AG20443 (cell line): ENCODE measurements at places on chromosomes 7 and 10.

DNA sequence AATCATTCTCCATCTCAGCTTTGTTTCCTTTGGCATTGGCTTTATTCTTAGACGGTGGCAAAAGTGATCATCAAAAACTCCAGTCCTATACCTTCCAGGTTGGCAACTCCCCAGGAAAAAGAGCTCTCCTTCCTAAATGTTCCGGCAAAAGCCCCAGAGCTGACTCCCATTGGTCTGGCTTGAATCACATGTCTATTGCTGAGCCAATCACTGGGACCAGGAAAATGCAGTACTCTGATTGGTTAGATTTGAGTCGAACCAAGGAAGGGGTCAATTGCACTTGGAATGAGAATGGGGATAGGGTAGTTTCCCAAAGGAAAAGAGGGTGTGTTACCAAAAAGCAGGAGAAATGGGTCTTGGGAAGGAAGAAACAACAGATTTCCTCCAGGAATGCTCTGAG is 22.3 kb downstream of the LEP start:
- no peak for DNase-seq

GRCh38 chr7:40747856-40748255 is 613.1 kb downstream of the SUGCT start:
- peak; percentile 40 for DNase-seq

DNA sequence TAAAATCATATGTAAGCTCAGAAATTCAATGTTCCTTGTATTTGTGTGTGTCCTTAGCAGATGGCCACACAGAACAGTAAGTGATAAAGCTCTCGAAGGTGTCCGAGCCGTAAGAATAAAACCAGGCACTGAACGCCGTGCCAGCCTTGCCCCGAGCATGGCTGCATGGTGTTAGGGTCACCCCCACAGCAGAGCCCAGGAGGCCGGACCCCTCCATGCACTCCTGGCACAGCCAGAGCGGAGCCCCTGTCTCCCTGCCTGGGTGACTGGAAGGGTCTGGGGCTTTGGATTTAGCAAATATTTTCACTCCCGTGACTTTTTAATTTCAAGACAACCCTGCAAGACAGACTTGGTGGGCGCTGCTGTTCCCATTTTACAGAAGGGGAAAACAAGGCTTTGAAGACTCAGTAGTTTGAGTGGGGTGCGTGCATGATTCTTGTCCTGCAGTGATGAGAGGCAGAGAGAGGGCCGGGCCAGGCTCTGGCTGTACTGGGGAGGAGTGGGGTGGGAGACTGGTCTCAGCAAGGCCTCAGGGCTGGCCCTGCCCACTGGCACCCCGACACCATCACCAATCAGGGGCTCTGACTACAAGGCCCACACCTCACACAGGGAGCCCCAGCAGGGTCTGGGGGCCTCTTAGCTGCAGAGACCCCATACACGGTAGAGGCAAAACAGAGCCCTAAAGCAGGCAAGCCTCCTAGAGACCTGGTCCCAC is 39.4 kb downstream of the VIPR2 start:
- no peak for DNase-seq

GRCh38 chr7:50661345-50662040 is 96.3 kb upstream of the DDC start:
- DNase-seq: no peak

DNA sequence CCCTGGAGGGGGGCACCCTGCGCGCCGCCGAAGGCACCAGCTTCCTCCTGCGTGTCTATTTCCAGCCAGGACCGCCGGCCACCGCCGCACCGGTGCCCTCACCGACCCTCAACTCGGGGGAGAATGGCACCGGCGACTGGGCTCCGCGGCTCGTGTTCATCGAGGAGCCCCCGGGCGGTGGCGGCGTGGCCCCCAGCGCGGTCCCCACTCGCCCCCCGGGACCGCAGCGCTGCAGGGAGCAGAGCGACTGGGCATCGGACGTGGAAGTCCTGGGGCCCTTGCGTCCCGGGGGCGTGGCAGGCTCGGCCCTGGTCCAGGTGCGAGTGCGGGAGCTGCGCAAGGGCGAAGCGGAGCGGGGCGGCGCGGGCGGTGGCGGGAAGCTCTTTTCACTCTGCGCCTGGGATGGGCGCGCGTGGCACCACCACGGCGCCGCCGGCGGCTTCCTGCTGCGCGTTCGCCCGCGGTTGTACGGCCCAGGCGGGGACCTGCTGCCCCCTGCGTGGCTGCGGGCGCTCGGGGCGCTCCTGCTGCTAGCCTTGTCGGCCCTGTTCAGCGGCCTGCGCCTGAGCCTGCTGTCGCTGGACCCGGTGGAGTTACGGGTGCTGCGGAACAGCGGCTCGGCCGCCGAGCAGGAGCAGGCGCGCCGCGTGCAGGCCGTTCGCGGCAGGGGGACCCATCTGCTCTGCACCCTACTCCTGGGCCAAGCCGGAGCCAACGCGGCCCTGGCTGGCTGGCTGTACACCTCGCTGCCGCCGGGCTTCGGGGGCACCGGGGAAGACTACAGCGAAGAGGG is 594 bp downstream of the CNNM1 start:
- DNase-seq: peak; percentile 63

DNA sequence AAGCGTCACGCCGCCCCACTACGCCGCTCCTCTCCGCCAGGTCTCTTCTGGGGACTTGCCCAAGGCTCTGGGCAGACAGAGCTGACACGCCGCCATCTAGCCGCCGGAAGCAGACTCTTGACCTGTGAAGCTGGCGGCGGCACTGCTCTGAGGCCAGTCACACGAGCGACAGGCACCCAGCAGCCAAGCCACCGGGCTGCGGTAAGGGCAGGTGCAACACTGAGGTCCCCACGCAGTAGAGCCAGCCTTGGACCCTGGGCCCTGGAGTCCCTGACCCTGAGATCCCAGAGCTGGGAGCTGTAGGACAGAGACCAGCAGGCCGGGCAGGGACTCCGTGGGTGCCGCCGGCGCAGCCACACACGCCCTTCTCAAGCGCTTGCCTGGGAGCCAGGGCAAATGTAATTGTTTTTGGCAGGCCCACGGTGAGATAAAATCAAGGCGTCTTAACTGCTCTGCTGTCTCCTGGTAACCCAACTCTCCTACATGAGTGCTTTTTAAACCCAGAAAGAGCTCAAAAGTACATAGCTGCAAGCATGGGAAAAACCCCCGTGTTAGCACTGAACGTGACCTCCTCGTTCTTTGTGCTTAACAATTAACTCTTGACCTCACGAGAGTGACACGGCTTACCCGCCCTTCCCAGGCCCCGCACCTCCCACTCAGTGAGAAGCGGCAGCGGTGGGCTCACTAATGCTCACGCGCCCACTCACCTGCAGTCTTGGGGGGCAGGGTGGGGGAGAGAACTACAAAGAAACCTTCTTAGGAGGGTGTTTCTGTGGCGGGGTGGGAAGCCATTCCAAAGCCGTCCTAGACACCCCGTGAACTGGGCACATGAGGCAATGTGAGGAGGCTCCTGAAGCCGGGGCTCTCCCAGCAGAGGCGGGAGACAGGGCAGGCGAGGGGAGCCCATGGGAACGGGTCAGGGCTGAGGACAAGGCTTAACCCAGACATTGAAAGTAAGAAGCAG is 8.5 kb downstream of the GPER1 start:
- no peak for DNase-seq

DNA sequence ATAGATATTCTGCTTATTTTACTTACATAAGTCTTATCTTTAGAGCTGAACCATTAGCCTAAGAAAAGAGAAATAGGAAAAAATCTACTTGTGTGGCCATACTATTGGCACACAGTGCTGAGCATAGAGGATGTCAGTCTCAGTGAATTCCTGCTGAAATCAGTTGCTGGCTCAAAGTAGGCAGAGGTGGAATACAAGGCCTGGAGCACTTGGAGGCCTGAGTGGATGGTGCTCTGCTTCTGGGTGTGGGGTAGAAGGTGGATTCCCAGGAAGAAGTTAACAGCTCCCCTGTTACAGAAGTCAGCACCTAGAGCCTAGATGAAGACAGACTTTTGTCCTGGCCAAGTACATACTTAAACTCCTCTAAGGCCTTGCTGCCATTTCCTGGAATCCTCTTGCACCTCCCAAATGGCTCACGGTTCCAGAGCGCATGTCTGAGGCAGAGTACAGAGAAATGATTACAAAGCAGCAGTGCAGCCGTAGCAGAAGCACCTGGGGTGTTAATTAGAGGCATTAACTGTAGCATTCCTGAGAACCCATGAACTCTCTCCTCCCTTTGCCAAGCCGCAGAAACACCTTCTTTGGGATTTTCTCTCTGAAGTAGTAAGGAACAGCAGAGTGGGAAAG is 18.0 kb upstream of the XPNPEP1 start:
- no peak for DNase-seq

GRCh38 chr10:323651-324293 is 188.5 kb downstream of the ZMYND11 start:
- peak; percentile 97 for DNase-seq

- no peak for DNase-seq
Observed at GRCh38 chr7:101303102-101303701, 18.4 kb downstream of the IFT22 start.

DNA sequence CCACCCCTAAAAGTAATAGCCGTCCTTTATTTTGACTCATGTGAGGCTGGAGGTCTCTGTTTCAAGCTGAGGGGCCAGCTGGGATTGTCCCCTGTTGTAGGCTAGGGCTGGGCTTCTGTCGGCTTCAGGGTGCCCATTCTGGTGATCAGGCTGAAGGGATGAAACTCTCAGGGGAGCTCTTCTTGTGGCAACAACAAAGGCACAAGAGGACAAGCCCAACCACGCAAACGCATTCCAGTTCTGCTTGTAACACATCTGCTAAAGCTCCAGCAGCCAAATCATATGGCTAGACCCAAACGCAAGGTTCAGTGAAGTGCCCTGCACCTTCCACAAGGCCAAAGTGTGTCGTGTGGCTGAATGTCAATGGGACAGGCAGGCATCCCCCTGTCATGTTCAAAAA is 405.7 kb downstream of the INHBA start:
- no peak for DNase-seq

- DNase-seq: no peak
Observed at GRCh38 chr7:36160313-36160712, 7.3 kb downstream of the EEPD1 start.

DNA sequence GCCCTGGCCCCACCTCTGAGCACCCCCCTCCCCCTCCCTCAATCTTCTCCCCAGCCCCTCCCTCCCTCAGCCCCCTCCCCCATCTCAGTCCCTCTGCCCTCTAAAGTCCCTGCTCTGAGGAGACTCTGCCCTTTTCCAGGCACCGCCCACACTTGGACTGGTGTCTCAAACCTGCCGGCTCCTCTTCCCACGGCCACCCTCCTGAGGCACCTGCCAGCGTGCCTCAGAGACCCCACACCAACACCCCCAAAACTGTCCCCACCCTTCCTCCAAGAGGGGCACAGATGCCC is 34.6 kb upstream of the HSPB1 start:
- DNase-seq: no peak

- DNase-seq: no peak
Observed at GRCh38 chr7:27211764-27212204, 11.9 kb upstream of the HOXA13 start.

DNA sequence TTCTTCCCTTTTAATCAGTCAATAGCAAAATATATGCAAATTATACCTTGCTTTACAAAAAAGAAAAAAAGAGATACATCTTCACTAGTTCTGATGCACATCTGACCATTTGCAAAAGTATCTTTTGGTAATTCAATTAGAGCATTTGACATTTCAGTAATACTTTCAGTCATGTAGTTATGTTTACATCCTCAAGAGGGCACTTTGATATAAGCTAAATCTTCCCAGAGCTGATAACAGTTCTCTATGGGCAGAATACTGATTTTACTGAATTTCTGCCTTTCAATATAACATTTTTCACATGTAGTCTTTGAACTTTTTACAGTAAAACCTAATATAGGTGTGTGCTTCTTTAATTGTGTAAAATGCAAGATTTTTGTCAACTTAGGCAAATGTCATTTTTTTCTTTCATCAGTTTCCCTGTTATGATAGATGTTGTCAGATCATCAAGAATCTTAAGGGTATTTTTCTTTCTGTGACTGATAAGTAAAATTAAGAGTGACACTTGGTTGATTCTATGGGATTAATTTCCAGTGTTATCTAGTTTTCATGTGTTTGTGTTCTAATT is 703.5 kb upstream of the SEMA3D start:
- DNase-seq: peak; percentile 43

DNA sequence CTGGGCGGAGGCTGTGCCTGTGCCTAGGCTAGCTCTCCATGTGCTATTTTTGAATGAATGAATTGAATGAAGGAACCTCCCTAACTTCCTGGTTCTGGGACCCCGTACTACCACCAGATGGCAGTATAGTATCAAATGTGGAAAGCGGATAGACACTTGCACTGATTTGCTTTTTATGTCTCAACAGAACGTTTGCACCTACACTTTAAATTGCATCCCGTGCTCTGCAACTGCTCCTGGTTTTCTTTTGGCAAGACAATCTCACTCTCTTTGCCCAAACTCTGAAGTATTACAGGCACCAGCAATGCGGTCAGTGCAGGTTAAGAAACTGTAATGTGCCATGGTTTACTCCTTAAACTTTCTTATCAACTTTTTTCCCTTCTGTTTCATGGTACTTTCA is 6.5 kb downstream of the FZD8 start:
- DNase-seq: peak; percentile 59

GRCh38 chr10:70607936-70608335 is 5.4 kb upstream of the PRF1 start:
- DNase-seq: no peak
